Activated T-cell treated with anti-CD3 and anti-CD28 coated beads for 24 hours (primary cell): ENCODE measurements at places on chromosomes 7 and 10.

DNA sequence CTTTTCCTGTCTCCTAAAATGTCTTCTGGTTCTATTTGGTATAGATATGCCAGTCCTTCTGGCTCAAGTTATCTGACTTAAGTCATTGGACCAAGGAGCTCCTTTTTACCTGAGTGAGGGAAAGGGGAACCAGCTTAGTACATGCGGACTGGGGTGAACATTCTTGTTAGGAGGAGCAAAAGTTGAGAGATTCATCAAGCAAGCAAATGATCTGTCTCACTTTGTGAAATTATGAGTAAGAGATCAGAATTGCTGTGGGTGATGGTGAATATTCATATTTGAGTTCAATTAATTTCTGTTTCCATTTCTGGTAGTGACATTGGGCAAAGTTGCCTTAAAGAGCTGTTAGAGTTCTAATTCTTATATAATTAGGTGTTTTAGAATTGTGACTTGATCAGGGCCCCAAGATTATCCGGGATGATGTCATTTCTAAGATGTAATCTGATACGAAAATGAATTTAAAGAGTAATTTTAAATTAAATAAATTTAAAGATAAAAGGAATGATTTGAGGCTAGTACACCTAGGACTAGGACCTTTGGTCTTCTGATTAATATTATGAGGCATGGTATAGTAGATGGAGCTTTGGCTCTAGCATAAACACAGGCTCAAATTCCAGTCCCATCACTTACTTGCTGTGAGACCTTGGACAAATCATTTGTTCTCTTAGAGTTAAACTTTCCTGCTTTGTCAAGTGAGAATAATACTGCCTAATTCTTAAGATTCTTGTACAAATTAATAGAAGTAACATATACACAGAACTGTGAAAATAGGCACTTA is 60.4 kb upstream of the STRIP2 start:
- no peak for DNase-seq

- DNase-seq = no peak
These were observed 63.8 kb downstream of the GRB10 start for GRCh38 chr7:50718876-50719275.

GRCh38 chr10:44990302-44990655 is 10.4 kb upstream of the ZNF22 start:
- DNase-seq = no peak

GRCh38 chr10:100747456-100748230 is 2.3 kb downstream of the PAX2 start:
- DNase-seq = no peak

- DNase-seq = no peak
These were observed 68.1 kb upstream of the NPTX2 start for GRCh38 chr7:98548971-98549370.

GRCh38 chr7:99362801-99363200 is 11.7 kb upstream of the ARPC1B start:
- DNase-seq = no peak

GRCh38 chr7:127337581-127337980 is 54.9 kb downstream of the ZNF800 start:
- DNase-seq = no peak

DNA sequence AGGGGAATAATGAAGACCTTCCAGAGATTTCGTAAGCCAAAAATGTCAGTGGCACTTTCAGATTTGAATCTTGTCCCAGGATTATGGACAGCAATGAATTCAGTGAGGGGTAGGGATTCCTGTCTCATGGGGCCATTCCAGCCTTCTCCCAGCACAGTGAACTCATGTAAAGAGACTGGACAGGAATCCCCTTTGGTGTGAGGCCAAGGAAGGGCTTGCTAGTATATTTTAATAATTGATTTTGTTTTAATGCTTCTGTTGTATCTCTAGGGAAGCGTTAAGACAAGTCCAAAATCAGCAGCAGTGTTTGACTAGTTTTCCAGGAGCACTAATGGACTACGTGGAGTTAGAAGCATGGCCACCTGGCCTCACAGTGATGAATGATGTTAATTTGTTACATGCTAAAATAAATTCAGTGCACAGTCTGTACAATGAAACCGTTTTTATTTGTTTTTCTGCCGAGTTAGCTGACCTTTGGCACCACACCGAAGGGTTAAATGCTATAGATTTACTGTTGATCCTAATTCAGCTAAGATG is 214.0 kb upstream of the DKK1 start:
- no peak for DNase-seq

DNA sequence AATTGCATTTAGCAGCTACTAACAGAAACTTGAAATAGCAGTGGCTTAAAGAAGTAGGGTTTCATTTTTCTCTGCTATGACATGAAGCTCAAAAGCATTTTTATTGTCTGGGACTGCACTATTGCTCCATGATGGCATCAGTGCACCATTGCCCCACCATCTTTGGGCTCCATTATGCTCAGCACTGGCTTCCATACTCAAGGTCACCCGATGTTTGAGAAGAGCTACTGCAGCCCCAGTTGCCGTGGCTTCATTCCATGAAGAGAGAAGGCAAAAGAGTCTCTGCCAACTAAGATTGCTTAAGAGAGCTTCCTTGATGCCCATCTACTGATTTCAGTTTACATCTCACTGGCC is 192.2 kb upstream of the LRGUK start:
- no peak for DNase-seq

GRCh38 chr7:122070834-122071233 is 73.2 kb downstream of the AASS start:
- no peak for DNase-seq

- DNase-seq = no peak
These were observed 44.9 kb downstream of the POLR1F start for GRCh38 chr7:19663816-19664462.

- DNase-seq = no peak
These were observed 187.2 kb upstream of the MALRD1 start for GRCh38 chr10:18861382-18861781.

GRCh38 chr7:150402671-150403321 is 23.7 kb downstream of the ZNF775 start:
- DNase-seq = no peak

DNA sequence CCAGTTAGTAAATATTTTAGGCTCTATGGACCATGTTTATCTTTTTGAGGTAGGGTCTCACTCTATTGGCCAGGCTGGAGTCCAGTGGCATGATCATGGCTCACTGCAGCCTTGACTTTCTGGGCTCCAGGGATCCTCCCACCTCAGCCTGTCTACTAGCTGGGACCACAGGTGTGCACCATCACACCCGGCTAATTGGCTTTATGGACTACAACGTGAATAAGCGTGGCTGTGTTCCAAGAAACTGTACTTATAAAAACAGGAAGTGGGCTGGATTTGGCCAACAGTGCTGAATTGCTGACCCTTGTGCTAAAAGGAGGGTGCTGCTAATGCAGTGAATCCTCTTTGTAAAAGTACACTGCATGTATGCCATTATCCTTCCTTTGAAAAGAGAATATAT is 111.7 kb upstream of the CDK13 start:
- no peak for DNase-seq
